ENCODE measurements at places on chromosomes 6 and 20. TPM values are rescaled to one million over a fixed set of nuclear protein-coding genes. Genes with fewer than 3 reads are reported as not detected.

DNA sequence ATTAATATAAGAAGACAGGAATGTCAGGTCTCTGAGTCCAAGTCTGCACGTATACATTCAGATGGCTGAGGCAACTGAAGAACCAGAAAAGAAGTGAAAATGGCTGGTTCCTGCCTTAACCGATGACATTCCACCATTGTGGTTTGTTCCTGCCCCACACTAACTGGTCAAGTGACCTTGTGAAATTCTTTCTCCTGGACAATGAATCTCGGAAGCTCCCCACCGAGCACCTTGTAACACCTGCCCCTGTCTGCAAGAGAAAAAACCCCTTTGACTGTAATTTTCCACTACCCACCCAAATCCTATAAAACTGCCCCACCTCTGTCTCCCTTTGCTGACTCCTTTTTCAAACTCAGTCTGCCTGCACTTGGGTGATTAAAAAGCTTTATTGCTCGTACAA is 140.4 kb downstream of the SYNE1 start:
- no peak overlapping the region for H3K27ac ChIP-seq
- no peak for DNase-seq
- H3K4me1 ChIP-seq, result no peaks in the 10 kb centered on the region
- H3K27me3 ChIP-seq, result peaks cover 3% of the 10 kb centered on the region
- H3K4me3 ChIP-seq, result no peak overlapping the region
- no peaks in the 10 kb centered on the region for H3K36me3 ChIP-seq

The PLCB4 gene
- not detected for total RNA-seq

DNA sequence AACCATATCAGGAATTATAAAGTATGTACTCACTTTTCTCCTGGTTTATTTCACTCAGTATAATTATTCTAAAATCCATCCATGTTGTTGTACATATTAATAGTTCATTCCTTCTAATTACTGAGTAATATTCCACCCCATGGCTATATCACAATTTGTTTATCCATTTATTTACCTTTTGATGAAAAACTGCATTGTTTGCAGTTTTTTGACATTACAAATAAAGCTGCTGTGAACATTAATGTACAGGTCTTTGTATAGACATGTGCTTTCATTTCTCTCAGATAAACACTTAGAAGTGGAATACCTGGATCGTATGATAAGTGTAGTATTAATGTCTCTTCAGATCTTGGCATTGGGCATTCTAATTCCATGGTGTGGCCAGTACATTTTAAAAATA is 4.2 kb downstream of the SLC17A3 start:
- no peaks in the 10 kb centered on the region for H3K27me3 ChIP-seq
- H3K4me3 ChIP-seq, result no peak overlapping the region
- no peaks in the 10 kb centered on the region for H3K36me3 ChIP-seq
- no peak for DNase-seq
- H3K27ac ChIP-seq, result no peak overlapping the region

- no peaks in the 10 kb centered on the region for H3K27me3 ChIP-seq
- H3K4me3 ChIP-seq, result no peak overlapping the region
- H3K27ac ChIP-seq, result no peak overlapping the region
- no peaks in the 10 kb centered on the region for H3K4me1 ChIP-seq
- no peak for DNase-seq
Measured at GRCh38 chr6:139010674-139011073, 17.9 kb upstream of the ABRACL start.

DNA sequence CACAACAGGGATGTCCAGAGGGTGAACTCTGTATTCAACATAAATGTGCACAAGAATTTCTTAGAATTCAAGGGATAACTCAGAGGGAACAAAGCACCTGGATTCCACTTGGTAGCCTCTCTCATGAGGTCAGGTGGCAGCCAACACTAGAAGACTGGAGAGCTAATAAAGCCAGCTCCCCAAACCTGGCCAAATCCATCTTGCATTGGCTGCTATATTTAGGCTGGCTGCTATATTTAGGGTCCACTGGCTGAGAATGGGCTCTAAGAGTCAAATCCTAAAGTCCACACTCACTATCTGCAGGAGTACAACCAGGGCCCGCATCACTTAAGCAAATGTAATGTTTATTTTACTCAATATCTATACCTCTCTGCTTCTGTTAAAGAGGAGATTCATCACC is 20.0 kb downstream of the TBC1D7 start:
- no peaks in the 10 kb centered on the region for H3K27me3 ChIP-seq
- no peaks in the 10 kb centered on the region for H3K4me1 ChIP-seq
- peaks cover 14% of the 10 kb centered on the region for H3K36me3 ChIP-seq
- H3K27ac ChIP-seq, result no peak overlapping the region

DNA sequence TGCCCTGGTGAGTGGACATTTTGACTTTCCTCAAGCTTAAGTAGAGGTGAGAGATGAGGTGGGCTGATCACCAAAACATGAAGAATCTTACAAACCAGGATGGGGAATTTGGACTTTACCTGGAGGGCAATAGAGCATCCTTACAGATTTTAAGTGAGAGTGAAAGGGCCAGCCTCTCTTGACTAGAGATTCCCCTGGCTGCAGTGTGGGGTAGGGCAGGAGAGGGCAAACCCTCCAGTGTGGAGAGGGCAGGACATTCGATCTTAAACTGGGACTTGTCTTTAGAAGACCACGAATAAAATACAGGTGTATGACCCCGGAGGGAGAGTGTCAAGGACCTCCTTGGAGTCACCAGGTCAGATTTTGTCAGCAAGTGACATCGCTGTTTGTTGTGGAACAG is 105.1 kb downstream of the SNAP25 start:
- no peaks in the 10 kb centered on the region for H3K4me1 ChIP-seq
- no peaks in the 10 kb centered on the region for H3K36me3 ChIP-seq
- no peak overlapping the region for H3K4me3 ChIP-seq
- H3K27ac ChIP-seq, result no peak overlapping the region
- H3K27me3 ChIP-seq, result no peaks in the 10 kb centered on the region

- no peaks in the 10 kb centered on the region for H3K27me3 ChIP-seq
- no peaks in the 10 kb centered on the region for H3K36me3 ChIP-seq
- no peak overlapping the region for H3K4me3 ChIP-seq
- no peaks in the 10 kb centered on the region for H3K4me1 ChIP-seq
- no peak overlapping the region for H3K27ac ChIP-seq
Measured at GRCh38 chr6:162538643-162539064, 188.9 kb downstream of the PRKN start.

The ENPP1 gene
- 0.13 TPM for total RNA-seq

- H3K4me3 ChIP-seq, result no peak overlapping the region
- no peak for DNase-seq
- no peaks in the 10 kb centered on the region for H3K4me1 ChIP-seq
- no peaks in the 10 kb centered on the region for H3K27me3 ChIP-seq
- no peak overlapping the region for H3K27ac ChIP-seq
Measured at GRCh38 chr6:145498425-145498824, 236.9 kb downstream of the EPM2A start.

The FANCE gene
- 3.1 TPM for total RNA-seq
